CD4-positive, alpha-beta T cell treated with Interferon gamma for 1 hour (primary cell): ENCODE measurements at places on chromosomes 5 and 9.

DNA sequence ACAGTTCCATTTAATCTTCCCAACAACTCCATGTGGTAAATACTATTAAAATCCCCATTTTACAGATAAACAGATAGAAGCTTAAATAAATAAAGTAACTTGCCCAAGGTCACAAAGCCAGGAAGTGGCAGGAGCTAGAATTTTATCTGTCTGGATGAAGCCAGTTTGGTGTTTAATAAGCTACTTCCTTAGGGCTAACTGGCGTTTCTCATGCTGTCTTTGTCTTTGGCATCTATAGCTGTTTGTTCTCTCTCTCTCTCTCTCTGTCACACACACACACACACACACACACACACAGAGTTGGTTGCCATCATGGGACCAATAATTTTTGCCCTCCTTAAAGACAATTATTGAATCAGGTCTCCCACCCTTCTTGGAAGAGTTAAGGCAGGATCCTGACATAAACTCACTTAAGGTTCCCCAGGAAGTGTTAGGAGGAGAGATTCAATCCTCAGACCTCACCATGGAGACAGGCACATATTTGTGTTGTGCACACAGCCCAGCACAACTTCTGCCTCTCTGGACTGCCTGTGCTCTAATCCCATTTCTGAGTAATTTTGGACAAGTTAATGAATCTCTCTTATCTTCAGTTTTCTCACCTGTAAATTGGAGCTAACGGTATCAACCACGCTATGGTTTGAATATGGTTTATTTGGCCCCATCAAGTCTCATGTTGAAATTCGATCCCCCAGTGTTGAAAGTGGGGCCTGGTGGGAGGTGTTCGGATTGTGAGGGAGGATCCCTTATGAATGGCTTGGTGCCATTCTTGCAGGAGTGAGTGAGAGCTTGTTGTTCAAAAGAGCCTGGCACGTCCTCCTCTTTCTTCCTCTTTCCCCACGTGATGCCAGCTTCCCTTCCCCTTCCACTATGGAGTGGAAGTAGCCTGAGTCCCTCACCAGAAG, 8.3 kb upstream of the ADRA1B start:
- no peak for DNase-seq

GRCh38 chr9:17578577-17578910, 322 bp upstream of the SH3GL2 start:
- DNase-seq: no peak

DNA sequence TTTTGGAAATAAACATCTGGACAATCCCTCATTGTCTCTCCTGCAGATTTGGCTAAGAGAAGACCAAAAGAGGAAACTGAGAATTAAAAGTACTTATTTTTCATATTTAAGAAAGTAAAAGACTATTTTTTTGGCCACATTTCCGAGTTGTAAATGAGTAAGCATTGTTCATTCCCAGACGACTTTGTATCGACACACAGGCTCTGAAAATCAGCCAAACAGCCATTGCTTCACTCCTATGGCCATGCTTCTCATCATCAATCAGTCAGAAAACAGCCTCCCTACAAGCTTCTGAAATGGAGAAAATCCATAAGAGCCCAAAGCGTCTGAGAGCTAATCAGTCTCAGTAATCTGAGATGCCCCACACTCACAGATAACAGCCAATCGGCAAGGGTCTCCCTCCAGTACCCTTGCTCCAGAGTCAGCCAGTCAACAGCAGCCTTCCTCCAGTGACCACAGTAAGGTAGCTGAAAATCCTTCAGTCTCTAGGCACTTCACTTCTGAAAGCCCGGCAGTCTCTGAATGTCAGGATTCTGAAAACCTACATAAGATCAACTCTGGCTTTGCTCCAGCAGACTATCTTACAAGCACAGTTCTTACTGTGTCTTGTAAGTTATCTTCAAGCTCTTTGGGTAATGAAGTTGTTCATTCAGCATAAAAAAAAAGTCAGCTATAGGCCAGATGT, 30.9 kb downstream of the CDO1 start:
- no peak for DNase-seq

DNA sequence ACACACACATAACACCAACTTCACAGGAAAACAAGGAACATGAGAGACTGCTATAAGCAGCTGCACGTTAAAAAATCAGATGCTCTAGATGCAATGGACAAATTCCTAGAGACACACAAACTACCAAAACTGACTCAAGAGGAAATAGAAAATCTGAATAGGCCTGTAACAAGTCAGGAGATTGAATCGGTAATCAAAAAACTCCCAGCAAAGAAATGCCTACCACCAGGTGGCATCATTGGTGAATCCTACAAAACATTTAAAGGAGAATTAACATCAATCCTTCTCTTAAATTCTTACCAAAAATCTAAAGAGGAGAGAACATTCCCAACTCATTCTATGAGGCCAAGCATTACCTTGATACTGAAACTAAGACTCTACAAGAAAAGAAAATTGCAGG, 54.9 kb downstream of the NDST1 start:
- DNase-seq: no peak

DNA sequence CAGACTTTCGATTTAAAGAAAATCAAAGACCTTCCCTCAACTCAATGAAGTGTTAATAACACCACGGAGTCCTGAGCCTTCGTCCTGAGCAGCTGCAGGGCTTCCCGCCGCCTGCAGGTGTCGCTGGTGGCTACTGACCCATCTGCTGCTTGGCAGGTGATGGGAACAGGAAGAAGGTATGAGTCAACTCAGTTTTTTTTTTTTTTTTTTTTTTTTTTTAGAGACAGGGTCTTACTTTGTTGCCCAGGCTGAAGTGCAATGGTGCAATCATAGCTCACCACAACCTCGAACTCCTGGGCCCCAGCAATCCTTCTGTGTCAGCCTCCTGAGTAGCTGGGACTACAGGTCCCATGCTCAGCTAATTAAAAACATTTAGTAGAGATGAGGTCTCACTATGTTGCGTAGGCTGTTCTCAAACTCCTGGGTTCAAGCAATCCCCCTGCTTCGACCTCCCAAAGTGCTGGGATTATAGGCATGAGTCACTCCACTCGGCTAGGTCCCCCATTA, 185.7 kb upstream of the IL12B start:
- DNase-seq: peak; percentile 58

GRCh38 chr5:105740242-105740641, 1930.5 kb downstream of the EFNA5 start:
- no peak for DNase-seq

DNA sequence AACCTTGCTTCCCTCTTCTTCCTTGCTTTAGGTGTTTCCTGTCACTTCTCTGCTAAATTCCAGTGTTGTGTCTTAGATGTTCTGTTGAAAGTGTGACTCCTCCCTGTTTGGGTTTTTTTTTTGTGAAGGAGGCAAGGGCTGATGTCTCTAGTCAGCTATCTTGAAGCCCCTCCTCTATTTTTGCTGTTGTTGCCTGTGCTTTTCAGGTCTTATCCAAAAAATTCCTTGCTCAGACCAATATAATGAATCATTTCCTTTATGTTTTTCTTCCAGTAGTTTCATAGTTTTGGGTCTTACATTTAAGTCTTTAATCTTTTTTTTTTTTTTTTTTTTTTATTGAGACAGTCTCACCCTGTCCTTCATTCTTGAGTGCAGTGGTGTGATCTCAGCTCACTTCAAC, 22.3 kb downstream of the RIC1 start:
- DNase-seq: no peak

- DNase-seq: no peak
Observed at GRCh38 chr5:4730279-4730678, 409.9 kb upstream of the ADAMTS16 start.

- DNase-seq: no peak
Observed at GRCh38 chr9:69322256-69322655, 2.8 kb upstream of the ENTREP1 start.

DNA sequence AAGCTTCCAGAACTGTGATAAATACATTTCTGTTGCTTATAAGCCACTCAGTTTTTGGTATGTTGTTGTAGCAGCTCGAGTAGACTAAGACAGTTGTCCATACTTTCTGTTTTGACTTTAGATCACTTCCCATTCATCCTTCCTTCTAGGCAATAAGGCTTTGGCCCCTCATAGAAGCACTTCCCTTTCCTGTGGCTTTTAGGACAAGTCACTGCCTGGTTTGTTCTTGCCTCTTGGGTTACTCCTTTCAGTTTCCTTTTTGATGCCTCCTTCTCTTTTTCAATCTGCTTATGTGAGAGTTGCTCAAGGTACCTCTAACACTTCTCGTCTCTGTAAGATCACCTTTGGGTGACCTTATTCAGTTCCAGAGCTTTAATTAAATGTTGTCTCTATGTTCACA, 72.4 kb upstream of the NTRK2 start:
- no peak for DNase-seq

- DNase-seq: no peak
Observed at GRCh38 chr9:93229636-93230035, 45.7 kb downstream of the WNK2 start.

DNA sequence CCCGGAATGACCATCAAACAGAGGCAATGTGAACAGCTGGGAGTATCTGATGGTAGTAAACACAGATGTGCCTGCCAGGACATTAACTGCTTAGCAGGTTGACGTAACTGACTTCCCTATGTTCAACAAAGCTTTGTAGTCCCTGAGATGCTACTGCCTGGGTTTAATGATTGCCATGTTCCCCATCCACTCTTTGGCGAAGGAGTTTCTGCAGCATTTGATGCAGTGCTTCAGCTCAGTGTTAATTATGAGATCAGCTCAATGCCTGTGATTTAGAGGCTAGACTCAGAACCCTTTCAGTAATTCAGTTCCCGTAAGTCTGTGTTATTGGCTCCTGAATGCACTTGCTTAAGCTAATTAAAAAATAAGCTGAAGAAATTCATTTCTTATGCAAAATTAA, 547.3 kb upstream of the ZNF608 start:
- DNase-seq: no peak
